Right cardiac atrium (tissue), 5 donors: ENCODE measurements at places on chromosomes 2 and 18.

GRCh38 chr2:145277922-145278321 is 758.0 kb upstream of the ZEB2 start:
- DNase-seq: no peak

DNA sequence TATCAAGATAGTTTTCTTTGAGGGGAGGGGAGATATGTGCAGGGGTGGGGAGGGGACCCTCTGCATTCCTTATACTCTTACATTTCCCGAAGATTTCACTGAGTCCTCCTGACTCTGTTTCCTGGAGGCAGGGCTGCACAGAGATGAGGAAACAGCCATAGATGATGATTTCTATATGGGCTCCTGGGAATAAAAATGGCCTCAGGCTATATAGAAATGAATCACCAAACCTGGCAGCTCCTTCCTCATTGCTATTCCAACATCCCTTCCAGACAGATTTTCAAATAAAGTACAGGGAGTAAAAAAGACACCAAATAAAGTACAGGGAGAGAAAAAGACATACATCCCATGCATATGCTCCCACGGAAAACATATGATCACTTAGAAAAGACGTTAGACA is 474.8 kb upstream of the RAB6C start:
- DNase-seq: no peak

DNA sequence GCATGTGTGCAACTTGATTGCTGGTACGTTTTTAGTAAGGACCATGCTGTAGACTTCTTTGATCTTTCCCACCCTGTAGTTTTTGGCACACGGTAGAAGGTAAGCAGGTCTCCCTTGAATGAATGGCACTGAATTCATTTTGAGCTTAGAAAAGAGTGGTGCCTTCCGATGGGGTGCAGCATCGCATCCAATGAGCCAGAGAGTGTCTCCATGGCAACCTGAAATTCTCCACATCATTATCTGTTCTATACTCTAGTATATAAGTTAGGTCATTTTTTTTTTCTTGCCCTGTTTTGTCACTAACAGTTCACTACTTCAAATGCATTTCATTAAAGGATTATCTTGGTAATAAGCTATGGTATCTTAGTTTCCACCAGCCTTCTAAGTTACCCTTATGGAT is 81.2 kb upstream of the REV1 start:
- no peak for DNase-seq

DNA sequence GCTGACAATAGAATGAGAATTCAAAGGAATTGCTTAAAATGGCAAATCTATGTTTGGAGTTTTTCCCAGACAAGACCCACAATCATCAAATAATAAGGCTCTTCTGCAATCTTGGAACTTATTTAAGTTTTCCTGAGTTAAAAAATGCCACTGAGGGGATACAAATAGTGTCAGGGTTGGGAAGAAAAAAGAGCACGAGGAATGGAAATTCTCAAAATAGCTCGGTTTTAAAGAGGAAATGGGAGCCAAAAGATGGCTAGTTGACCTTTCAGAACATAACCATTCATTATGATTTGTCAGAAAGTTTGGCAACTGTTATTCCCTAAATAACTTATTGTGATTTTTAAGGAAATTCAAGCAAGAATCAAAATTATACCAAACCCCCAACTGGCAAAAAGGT is 127.7 kb downstream of the RAPGEF4 start:
- no peak for DNase-seq

GRCh38 chr18:48126240-48126639 is 195.8 kb upstream of the SMAD2 start:
- DNase-seq: no peak
